ENCODE measurements at places on chromosomes 12 and 14.

- no peak for DNase-seq
Measured at GRCh38 chr12:104532636-104533035, 75.9 kb downstream of the CHST11 start.

DNA sequence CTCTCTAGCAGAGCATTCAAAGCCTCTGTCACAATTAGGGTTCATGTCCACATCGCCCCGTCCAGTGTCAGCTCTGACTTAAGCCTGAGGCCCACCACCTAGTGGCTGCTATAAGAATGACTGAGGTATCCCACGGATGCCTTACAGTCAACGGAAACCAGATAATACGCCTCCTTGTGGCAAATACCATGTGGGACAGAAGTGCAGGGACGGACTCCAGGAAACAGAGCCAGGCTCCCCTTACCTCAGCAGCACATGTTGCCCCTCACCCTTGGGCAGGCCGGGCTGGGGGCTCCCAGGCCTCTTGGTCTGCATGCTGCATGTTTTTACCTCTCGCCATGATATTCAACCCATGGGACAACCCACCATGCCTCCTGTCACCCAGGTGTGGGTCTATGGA is 86.3 kb downstream of the VWF start:
- peak; percentile 82 for DNase-seq

DNA sequence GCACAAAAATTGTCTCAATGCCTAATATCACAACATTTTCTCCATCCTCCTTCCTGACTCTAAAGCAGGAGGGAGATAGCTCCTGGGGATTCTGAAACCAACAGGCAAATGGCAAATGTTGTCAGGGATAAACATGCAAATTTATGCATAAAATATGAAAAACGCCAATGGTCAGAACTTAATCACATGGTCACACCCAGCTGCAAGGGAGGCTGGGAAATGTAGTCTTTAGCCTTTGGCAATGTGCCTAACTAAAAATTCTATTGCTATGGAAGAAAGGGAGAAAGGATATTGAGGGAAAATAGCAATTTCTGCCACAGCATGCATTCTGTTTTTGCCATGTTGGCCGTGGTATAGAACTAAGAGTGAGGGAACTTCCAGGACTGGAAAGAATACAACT is 11.7 kb upstream of the OASL start:
- DNase-seq = no peak

- no peak for DNase-seq
Measured at GRCh38 chr14:65231286-65231980, 129.1 kb upstream of the MAX start.

DNA sequence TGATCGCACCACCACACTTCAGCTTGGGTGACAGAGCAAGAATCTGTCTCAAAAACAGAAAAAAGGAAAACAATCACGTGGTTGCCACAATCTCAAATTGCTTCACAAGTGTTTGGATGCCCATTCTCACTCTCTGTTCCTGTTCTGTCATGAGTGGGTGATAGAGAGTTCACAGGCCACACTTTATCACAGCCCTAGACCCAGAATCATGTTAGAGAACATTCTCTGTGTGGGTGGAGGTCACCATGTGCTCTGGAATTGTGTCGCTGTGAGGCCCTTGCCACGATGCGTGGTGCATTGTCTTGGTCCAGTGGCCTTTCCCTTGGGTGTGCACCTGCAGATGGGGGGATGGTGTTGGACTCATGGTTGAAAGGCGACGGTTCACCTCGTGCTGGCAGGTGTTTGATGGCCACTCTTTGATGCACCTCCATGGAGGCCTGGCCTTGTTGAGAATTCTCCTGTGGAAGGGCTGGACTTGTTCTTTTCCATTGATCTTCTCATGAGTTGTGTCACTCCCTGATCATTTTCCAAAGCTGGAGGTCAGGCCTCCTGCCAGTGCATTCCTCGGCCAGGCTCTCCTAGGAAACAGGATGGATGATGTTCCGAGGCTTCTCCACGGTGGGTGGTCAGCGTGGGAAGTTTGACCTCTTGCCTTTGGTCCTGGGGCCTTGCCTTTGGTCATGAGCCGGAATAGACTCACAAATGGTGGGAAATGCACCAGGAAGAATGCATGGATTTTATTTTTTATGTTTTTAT is 91.9 kb downstream of the SLC24A4 start:
- DNase-seq = no peak

DNA sequence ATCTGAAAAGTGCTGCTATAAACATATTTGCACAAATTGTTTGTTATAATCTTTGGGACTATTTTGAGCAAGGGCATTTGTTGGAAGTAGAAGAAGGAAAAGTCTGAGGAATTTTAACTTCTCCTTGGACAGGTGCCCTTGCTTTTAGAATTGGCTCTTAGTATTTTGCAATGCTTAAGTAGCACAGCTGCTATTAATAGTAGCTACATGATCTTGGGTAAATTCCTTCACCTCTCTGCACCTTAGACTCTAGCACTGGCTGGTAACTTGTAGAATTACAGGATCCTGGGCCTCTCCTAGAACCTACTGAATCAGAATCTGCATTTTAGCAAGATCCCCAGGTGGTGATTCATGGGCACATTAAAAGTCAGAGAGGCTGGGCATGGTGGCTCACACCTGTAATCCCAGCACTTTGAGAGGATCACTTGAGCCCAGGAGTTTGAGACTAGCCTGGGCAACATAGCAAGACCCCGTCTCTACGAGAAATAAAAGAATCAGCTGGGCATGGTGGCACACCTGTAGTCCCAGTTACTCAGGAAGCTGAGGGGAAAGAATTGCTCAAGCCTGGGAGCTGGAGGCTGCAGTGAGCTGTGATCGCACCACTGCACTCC is 10.8 kb upstream of the TMEM120B start:
- no peak for DNase-seq

DNA sequence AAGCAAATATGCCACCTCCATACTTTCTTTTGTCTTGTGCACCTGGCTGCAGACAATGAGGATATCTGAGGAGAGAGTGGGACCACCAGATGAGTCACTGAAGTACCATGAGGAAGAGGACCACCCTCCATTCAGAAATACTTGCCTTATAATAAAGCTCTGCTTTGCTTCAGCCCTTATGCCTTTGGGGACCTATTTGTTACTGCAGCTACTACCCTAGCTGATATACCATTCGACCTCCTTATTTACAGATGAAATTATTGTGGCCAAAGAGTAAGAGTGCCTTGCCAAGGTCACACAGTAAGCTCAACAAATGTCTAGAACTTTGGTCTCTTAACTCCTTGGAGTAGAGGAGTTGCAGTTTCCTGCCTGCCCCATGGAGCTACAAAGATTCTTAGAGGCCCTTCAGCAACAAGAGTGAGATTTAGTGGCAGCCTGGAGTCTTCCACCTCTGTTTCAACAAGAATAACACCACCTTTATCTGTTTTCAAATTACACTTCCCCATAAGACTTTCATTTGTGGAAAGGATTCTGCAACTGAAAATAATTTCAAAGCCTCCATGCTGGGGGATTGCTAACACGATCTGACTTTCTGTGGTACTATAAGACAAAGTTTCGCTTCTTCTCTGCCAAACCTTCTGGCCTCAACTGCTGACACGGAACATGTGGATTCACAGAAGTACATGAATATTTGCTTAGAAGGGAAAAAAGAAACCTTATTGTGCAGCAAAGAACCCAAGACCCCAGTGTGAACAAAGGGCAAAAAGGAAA is 3.6 kb downstream of the CMKLR1 start:
- DNase-seq = no peak

- no peak for DNase-seq
Measured at GRCh38 chr12:118537481-118537917, 161.1 kb downstream of the SUDS3 start.

- peak; percentile 96 for DNase-seq
Measured at GRCh38 chr14:64706593-64707193, 2.5 kb downstream of the PLEKHG3 start.

DNA sequence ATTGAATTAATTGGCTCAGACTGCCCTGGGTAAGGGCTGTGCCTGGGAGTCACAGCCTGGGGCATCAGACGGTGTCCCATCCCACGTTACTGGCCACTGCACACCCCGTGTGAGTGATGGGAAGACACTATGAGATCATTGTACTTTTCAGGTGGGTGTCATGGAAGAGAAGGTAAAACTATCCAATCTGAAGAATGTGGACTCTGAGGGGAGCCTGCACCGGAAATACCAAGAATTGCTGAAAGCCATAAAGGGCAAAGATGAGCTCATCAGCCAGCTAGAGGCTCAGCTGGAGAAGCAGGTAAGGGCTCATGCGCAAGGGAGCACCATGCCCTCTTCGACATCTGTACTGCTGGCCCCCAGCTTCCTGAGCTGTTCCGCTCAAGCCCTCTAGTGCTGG is 24.0 kb downstream of the PLEKHH1 start:
- DNase-seq = peak; percentile 24

GRCh38 chr12:34289431-34290380 is 267.4 kb downstream of the ALG10 start:
- DNase-seq = no peak

DNA sequence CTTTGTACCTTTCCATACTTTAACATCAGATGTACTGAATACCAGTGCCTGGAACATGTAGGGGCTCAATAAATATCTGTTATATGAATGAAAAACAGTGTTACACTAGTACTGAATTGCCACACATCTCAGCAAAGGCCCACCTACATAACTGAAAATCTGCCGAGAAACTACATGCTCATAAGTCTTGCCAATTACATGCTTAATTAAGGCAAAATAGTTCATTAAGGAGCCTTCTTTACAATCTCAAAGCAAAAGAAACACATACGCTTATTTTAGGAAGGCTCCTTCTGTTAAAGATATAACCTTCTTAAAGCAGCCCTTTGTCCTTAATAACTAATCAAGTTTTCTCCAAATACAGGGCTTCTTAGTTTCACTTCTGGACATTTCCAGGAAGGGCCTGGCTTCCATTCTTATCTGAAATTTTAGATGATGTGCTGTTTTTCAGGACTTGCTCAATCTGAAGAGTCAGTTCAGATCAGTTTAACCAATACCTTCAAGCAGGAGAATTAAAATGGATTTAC is 11.5 kb downstream of the LIMA1 start:
- DNase-seq = peak; percentile 86

- no peak for DNase-seq
Measured at GRCh38 chr12:68121143-68121542, 38.4 kb downstream of the IFNG start.

DNA sequence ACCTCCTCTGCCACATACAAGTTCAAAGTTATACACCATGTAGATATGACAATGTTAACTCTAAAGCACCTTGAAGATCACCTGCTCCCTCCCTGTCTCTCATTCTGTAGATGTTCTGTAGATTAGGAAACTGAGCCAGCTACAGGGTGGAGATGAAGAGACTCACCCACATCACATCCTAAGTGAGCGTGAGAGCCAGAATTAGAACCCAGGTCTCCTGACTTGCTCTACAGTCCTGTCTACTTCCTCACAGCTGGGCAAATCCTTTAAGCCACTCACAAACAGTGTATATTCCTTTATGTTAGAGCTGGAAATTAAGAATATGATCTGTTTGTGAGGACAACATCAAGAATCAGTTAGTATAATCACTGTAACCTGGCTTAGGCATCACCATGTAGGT is 1.8 kb downstream of the APPL2 start:
- no peak for DNase-seq

GRCh38 chr12:114625294-114625851 is 58.6 kb downstream of the TBX3 start:
- peak; percentile 84 for DNase-seq

All from fibroblast of villous mesenchyme (primary cell).